ENCODE measurements at places on chromosomes 5 and 9.

DNA sequence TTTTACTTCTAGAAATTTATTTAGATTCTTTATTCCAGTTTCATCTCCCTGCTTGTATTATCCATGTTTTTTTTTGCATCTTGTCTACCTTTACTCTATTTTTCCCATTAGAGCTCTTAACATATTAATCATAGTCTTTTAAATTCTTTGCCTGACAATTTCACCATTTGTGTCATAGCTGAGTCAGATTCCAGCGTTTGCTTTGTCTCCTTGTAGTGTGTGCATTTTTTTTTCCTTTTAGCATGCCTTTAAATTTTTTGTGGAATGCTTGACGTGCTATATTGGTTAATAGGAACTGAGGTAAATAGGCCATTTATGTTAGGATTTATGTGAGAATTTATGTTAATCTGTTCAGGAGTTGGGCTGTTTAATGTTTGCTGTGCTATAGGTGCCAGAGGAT is 41.8 kb upstream of the NFIL3 start:
- no peaks in the 10 kb centered on the region for H3K27me3 ChIP-seq
- no peaks in the 10 kb centered on the region for H3K36me3 ChIP-seq
- DNase-seq, result no peak
- no peak overlapping the region for H3K4me3 ChIP-seq

DNA sequence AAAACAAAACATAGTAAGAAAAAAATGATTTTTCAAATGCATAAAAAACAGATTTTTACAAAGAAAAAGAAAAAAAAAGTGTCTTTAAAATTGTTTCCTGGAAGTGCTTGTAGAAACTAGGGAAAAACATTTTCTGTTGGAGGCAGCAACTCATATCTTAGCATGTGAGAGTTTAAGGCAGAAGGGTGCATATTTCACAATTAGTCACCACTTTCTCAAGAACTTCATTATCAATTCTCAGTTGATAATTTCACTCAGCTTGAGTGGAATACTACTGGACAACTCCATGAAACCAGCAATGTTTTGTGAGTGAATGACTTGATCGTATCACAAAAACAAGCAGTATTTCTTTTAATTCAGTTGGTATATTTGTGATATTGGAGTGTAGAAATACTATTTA is 508.3 kb upstream of the DAB2 start:
- no peak for DNase-seq
- no peaks in the 10 kb centered on the region for H3K36me3 ChIP-seq
- H3K4me1 ChIP-seq, result no peaks in the 10 kb centered on the region
- H3K4me3 ChIP-seq, result no peak overlapping the region

GRCh38 chr5:81409896-81410295 is 16.0 kb upstream of the ACOT12 start:
- no peaks in the 10 kb centered on the region for H3K4me1 ChIP-seq
- DNase-seq, result no peak
- no peaks in the 10 kb centered on the region for H3K36me3 ChIP-seq
- no peak overlapping the region for H3K4me3 ChIP-seq
- no peak overlapping the region for H3K27ac ChIP-seq
- no peaks in the 10 kb centered on the region for H3K27me3 ChIP-seq

DNA sequence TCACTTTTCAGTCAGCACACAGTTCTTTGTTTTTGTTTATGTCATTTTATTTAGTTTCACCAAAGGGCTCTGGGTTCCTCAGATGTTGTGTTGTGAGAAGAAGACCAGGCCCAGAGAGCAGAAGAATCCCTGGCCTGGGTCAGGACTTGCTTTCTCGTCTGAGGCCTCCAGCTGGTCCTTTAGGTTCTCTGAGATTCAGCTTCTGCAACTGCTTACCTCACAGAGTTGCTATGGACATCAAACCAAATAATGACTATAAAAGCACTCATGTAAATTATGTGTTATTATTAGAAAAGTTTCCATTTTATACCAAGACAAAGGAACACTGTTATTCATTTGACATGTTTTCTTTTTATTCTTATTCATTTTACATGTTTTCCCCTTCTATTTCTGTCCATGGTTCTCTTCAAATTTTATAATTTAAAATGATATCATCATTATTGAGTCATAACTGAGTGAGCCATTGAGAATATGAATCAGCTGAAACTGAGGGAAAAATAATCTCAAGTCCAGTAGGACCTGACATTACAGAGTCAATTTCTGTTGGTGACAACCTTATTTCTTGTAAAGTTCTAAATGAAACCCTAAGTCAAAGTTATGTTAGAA is 44.0 kb upstream of the GLRX start:
- H3K36me3 ChIP-seq, result no peaks in the 10 kb centered on the region
- H3K4me1 ChIP-seq, result peaks cover 31% of the 10 kb centered on the region
- no peak overlapping the region for H3K27ac ChIP-seq
- H3K27me3 ChIP-seq, result no peaks in the 10 kb centered on the region

DNA sequence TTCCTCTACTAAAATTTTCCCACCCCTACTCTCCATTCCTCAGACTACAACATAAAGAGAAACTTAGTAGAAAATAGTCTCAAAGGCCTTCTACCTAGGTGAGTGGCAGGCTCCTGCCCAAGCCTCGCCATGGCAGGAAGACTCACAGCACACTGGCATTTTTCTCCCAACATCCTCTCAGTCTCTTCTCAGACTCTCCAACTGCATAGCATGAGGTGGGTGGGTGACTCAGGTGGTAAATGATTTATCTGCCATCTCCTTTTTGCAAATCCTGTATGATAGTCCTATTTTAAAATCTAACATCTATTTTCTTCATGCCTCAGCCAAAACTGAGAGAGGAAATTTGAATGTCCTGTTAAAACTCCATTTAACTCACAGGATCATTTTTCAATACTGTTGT is 33.5 kb upstream of the GRIA1 start:
- no peak overlapping the region for H3K27ac ChIP-seq
- DNase-seq, result no peak
- no peaks in the 10 kb centered on the region for H3K36me3 ChIP-seq
- H3K27me3 ChIP-seq, result no peaks in the 10 kb centered on the region
- no peaks in the 10 kb centered on the region for H3K4me1 ChIP-seq

GRCh38 chr5:57102905-57103255 is 71.0 kb upstream of the GPBP1 start:
- no peak overlapping the region for H3K4me3 ChIP-seq
- no peaks in the 10 kb centered on the region for H3K36me3 ChIP-seq
- H3K27ac ChIP-seq, result no peak overlapping the region
- no peaks in the 10 kb centered on the region for H3K4me1 ChIP-seq
- no peaks in the 10 kb centered on the region for H3K27me3 ChIP-seq
- DNase-seq, result no peak

GRCh38 chr5:135236228-135236907 is 162.7 kb downstream of the MACROH2A1 start:
- DNase-seq, result no peak
- no peaks in the 10 kb centered on the region for H3K4me1 ChIP-seq
- H3K27me3 ChIP-seq, result no peaks in the 10 kb centered on the region

DNA sequence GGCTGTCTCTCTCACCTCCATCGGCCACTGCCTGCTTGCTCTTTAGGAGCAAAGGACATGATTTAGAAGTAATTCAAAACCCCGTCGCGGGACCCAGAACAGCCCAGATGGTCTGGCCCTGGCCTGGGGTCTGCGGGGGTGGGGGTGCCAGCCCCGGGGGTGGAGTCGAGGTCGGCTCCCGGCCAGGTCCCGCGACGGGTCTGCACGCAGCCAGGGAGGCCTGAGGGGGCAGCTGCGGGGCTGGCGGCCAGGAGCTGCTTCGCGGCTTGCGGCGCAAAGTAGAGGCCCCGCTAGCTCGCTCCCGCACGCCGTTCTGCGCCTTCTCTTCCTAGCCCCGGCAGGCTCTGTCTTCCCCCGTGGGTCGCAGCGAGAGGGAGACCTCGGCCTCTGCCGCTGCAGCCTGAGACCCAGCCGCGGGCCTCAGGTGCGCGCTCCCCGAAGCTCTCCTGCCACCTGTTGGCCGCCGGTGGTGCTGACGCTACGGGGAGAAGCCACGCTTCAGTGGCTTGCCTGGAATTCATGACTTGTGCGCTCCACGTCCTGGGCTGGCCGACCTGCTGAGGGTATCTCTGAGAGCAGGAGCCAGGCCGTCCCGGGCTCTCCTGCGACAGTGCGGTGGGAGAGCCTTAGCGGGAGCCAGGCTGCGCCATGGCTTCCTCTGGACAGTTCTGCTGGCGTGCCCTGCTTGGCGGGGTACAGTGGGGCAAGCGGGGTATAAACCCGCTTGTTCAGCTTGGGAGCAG is 157.2 kb upstream of the PITX1 start:
- H3K27ac ChIP-seq, result no peak overlapping the region
- peaks cover 12% of the 10 kb centered on the region for H3K4me1 ChIP-seq
- peak; percentile 81 for DNase-seq
- no peaks in the 10 kb centered on the region for H3K27me3 ChIP-seq
- H3K4me3 ChIP-seq, result peak overlapping the region; percentile 22

GRCh38 chr5:135203593-135204036 is 169.6 kb upstream of the PITX1 start:
- no peak overlapping the region for H3K4me3 ChIP-seq
- H3K27me3 ChIP-seq, result peaks cover 8% of the 10 kb centered on the region
- H3K36me3 ChIP-seq, result no peaks in the 10 kb centered on the region
- no peaks in the 10 kb centered on the region for H3K4me1 ChIP-seq
- no peak for DNase-seq
- no peak overlapping the region for H3K27ac ChIP-seq

Data from B cell (primary cell).